ENCODE measurements at places on chromosomes 11 and 22.

- DNase-seq = no peak
Observed at GRCh38 chr11:114044042-114044871, 15.3 kb upstream of the ZBTB16 start.

DNA sequence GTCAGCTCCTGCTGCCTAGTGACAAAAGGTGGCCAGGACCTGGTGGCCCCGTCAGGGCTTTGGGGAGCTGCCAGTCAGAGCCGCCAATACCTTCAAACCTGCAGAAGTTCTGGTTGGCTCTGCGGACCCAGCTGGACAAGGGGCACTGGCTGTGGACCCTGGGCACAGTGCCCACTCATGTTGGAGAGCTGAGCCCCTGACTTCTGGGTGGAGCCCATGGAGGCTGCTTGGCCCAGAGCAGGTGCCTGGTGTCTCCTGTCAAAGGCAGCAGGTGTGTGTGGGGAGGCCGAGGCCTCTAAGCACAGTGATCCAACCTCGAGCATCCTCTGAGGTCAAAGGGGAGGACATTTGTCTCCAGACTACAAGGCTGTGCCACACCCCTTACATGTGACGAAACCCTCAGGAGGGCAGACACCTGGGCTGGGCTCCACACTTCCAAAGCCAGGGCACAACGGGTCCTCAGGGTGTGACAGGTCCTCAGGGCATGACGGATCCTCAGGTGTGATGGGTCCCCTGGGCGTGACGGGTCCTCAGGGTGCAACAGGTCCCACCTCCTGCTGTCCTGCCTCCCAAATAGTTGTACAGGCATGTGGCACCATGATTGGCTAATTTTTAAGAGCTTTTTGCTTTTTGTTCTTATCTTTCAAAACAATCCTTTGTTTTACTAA lies 37.0 kb downstream of the MUC2 start:
- DNase-seq = no peak

- no peak for DNase-seq
Observed at GRCh38 chr11:120603071-120603470, 91.5 kb downstream of the GRIK4 start.

GRCh38 chr11:96696731-96697130 lies 306.9 kb downstream of the JRKL start:
- no peak for DNase-seq

- DNase-seq = peak; percentile 16
Observed at GRCh38 chr11:102760344-102761035, 19.9 kb downstream of the MMP10 start.

DNA sequence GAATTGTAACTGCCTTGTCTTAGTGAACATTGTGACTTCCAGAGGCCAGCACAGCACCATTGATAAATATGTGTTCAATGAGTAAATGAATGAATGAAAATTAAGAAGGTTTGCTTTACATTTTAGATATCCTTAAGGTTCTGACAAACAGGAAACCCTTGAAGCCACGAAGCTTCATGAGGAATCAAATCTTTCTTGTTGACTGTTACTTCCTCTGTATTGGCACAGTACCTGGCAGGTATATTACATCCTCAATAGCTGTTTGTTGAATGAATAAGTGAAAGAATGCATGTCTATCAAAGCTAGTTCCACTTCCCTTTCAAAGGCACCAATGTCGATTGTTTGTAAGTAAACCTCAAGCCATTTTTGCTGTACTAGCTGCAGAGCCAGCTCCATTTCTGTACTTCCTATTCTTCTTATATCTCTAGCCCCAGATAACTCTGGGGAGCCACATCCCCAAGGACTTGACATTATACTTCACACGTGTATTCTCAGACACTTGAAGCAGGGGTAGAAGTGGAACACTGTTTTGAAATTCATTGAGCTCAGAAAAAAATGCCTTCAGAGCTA lies 140.3 kb upstream of the RAG2 start:
- DNase-seq = no peak

GRCh38 chr11:57647372-57647771 lies 2.3 kb downstream of the YPEL4 start:
- DNase-seq = no peak

DNA sequence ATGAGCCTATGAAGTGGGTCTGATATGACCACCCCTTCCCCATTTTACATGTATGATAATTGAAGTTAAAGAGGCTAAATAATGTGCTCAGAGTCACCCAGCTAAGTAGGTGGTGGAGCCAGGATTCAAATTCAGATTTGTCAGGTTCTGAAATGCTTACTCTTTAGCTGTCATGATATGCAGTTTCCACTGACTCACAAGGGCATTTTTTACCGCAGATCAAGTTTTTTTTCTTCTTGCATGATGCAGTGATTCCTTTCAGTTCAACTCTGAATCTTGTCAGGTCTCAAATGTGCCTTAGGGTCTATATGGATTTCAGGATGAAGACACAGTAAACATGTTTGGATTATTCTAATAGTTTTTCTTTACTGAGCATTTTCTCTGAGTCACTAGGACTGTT lies 12.6 kb upstream of the TRIM44 start:
- DNase-seq = no peak

DNA sequence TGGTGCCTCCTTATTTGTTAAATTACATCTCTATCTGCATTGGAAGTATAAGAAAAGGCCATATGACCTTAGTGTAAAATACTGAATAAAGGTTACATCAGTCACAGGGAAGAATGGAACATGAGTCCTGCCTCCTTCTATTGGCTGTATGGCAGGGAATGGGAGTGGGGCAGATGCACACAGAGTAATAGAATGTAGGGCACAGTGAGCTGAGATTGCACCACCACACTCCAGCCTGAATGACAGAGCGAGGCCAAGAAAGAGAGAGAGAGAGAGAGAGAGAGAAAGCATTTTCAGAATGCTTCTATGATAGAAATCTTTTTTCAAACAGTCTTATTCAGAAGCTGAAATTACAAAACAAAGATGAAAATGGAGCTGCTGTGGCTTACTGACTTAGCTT lies 58.8 kb downstream of the SLN start:
- DNase-seq = no peak

DNA sequence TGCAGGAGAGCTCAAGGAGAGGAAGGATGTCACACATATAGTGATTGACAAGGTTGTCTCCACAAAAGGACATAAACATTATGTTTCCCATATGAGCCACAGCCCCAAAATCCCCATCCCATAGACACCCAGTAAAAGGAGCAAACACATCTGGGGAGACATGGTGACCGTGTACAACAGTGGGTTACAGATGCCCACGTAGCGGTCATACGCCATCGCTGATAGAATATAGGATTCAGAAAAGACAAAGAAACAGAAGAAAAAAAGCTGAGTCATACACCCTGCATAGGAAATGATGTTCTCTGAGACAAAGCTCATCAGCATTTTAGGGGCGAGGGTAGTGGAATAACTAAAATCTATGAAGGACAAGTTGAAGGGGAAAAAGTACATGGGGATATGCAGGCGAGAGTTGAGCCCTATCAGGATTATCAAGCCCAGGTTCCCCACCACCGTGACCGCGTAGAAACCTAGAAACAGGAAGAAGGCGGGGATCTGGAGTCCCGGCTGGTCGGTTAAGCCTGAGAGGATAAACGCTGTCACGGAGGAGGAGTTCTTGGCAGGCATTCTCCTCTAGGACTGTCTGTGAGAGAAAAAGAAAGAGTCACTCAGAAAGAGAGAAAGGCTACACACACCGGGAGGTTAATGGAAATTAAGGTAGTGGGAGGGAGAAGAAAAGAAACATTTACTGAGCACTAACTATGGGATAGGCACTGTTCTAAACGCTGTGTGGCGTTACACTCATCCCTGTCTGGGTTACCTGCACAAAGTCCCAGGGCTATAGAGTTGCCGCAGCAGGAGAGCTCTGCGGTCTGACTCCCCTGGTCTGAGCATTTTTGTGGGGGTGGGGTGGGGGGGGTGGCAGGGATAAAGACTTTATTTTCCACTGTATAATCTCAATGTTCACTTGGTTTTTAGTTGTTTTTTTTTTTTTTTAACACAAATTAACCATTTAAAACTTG lies 36.1 kb upstream of the OR8B8 start:
- no peak for DNase-seq

DNA sequence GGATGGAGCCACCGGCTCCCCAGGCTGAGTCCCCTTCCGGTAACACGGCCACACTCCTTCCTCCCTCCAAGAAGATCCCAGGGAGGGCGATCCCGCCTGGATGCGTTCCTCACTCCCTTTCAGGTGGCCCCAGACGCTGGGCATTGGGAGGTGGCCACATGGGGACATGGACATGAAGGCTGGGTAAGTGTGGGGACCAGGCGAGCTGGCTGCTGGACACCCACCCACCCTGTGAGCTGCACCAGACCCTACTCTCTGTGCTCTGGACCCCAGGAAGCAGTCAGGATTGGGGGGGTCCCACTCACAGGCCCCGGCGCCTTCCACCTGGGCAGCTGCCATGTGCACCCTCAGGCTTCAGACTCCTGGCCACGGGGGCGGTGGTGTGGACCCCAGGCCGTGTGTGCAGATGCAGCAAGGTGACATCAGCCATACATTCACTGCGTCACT lies 932.8 kb downstream of the BRD1 start:
- no peak for DNase-seq

- no peak for DNase-seq
Observed at GRCh38 chr22:24178502-24179440, 2.5 kb upstream of the SUSD2 start.

DNA sequence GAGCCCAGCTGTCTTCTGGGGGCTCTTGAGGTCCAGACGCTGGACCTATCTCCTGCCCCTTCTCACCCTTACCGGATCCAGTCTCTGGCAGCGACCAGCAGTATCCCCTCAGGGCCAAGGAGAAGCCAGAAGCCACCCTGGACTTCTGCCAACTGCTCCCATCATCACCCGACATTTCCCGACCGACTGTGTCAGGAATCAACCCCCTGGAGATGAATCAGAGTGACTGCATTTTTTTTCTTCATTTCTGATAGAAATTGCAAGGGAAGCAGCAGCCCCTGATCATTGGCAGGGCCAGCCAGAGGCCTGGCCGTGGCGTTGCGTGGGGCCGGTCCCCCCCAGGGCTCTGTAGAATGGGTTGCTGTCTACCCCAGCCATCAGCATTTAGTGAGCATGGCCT lies 5.2 kb upstream of the LIF start:
- no peak for DNase-seq

All from HL-60 (cell line).